ENCODE measurements at places on chromosomes 7 and 10. TPM values are rescaled to one million over a fixed set of nuclear protein-coding genes. Genes with fewer than 3 reads are reported as not detected.
A peak's percentile ranks its signal among the peaks of the same experiment; 100 is the strongest.

DNA sequence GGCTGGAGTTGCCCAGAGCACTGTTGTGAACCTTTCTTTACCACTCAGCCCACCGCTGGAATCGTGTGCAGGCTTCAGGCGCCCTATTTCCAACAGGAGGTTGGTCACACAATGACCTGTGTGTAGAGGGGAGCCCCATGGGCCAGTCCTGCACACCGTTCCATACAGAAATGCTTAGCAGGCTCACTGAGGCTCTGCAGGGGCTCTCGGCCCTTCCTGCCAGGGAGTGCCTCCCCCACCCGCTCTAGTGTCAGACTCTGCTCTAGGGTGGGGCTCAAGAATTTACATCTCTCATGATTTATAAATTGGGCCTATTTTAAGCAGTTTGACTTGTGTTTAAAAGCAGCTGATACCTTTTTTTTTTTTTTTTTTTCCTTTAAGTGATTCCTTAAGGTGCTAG is 42.0 kb downstream of the SHH start:
- DNase-seq = no peak

GRCh38 chr7:142436601-142437000 is 178.7 kb upstream of the PRSS58 start:
- no peak for DNase-seq

Gene HOXA3
- not detected for total RNA-seq

- no peak for DNase-seq
Observed at GRCh38 chr10:130053561-130053960, 57.1 kb downstream of the C10orf143 start.

- peak; percentile 33 for DNase-seq
Observed at GRCh38 chr7:1667566-1668395, 2.3 kb upstream of the ELFN1 start.

GRCh38 chr7:140679186-140679585 is 6.4 kb downstream of the ADCK2 start:
- no peak for DNase-seq

DNA sequence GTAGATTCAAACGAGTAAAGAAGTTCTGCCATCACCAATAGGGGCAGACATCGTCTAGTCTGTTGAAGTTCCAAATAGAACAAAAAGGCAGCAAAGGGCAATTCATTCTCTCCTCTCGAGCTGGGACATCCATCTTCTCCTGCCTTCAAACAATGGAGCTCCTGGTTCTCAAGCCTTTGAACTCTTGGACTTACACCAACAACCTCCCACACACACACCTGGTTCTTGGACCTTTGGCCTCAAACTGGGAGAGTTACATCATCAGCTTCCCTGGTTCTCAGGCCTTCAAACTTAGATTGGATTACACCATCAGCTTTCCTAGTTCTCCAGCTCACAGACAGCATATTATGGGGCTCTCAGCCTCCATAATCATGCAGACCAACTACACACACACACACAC is 9.8 kb upstream of the GIMAP5 start:
- no peak for DNase-seq

- no peak for DNase-seq
Observed at GRCh38 chr10:89035461-89035860, 44.9 kb downstream of the FAS start.

DNA sequence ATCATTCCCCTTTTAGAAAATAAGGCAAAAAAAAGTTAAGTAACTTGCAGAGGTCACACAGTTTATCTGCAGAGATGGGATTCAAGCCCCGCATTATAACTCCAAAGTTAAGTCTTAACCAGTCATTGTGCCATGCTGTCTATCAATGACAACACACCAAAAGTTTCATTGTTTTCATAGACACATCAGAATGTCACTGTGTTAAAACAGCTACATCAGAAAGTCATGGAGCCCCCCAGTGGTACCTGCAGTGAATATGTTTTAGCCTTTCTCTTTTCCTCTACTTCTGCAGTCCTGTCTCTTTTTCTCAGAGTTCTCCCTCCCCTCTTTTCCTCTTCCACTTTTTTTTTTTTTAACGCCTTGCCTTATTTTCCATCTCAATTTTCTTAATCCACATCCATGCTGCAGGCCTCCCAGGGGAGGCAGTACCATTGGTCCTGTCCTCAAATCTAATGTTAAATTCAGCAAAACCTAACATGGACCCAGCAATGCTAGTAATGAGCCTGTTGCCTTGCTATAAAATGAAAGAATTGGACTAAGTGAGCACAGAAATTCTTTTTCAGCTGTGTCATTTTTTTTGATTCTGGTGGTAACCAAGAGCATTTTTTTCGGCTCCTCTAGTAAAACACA is 3.8 kb upstream of the NRCAM start:
- DNase-seq = no peak

All from activated CD8-positive, alpha-beta memory T cell treated with anti-CD3 and anti-CD28 coated beads, Interleukin-2, amount 10 ng/mL, durations not matched to agents 7 days and 5 days (primary cell).